ENCODE measurements at places on chromosomes 6 and 20.

GRCh38 chr6:169971081-169971861, 219.8 kb downstream of the ERMARD start:
- no peak for DNase-seq

DNA sequence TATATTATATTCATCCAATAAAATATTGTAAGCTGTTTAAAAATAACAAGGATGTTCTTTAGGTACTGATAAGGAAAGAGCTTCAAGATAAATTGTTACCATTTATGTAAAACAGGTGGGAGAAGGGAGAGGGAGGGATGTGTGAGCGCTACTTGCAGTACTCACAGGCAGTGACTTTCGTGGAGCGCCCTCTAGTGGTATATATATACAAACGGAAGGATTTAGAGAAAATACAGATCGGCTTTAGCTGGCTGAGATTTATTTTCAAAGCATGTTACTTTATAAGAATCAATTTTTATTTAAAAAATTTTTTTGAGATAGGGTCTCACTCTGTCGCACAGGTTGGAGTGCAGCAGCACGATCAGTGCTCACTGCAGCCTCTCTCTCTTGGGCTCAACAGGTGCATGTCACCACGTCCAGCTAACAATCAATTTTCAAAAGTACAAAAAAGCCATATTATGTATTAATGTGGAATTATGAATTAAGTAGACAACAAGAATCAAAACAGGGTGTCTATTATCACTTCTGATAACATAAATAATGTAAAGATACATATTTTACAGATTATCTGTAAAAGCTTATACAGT, 3.3 kb upstream of the MOG start:
- DNase-seq: no peak

GRCh38 chr20:63067266-63067635, 60.5 kb upstream of the BHLHE23 start:
- DNase-seq: no peak

DNA sequence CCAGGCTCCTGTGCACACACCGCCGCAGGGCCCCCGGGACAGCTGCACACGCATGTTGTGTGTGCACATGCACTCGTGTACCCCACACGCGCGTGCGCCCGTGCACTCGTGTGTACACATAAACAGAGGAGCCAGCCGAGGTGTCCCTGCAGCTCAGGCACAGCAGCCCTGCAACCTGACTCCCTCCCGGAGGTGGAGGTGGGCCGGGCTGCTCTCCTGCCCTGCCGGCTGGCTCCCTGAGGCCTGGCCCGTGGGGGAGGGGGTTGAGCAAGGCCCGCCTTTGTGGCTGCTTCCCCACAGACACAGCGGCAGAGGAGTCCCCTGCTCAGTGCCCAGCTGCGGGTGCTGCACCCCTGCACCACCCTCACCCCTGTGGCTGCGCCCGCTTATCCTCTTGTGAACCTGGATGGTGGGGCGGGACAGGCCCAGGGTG, 624 bp downstream of the RBBP8NL start:
- DNase-seq: no peak

DNA sequence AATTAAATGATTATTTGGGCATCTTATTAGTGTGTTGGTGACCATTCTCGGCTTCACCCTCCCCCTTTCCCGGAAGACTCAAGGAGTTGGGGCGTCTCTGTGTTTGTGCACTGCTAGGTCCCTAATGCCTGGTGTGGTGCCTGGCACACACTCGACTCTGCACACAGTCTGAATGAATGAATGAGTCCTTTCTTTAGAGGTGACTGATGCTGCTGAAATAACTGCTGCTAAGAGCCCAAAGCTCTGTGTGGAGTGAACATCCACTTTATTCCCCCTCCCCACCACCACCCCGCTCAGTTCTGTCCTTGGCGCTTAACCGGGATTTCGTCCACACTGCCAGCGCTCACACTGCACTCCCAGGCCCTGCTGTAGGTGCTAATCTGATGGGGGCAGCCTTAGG, 1.2 kb upstream of the PHACTR3 start:
- DNase-seq: no peak

- no peak for DNase-seq
Observed at GRCh38 chr6:17015551-17016381, 86.1 kb upstream of the STMND1 start.

DNA sequence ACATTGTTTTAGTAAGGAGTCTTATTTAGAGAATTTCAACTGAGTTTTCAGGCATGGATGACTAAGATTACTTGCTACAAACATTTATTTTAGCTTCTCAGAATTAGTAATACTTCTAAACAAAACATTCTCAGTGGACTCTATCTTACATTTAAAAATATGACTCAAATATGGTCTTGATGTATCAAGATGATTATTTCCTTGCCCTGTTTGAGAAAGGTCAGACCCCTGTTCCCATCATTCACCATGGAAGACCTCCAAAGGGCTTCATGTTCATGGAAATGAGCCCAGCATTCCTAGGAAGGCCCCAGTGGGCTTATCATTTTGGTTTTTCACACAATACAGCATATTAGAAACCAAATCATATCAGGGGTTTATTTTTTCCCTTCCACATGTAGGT, 24.6 kb upstream of the TRPC4AP start:
- no peak for DNase-seq

GRCh38 chr20:54717983-54718382, 242.6 kb downstream of the DOK5 start:
- no peak for DNase-seq

Data from activated CD8-positive, alpha-beta memory T cell treated with anti-CD3 and anti-CD28 coated beads for 48 hours (primary cell).